Cardiac septum (tissue), 1 donor: ENCODE measurements at places on chromosomes 13 and 19.
A peak's percentile ranks its signal among the peaks of the same experiment; 100 is the strongest.

DNA sequence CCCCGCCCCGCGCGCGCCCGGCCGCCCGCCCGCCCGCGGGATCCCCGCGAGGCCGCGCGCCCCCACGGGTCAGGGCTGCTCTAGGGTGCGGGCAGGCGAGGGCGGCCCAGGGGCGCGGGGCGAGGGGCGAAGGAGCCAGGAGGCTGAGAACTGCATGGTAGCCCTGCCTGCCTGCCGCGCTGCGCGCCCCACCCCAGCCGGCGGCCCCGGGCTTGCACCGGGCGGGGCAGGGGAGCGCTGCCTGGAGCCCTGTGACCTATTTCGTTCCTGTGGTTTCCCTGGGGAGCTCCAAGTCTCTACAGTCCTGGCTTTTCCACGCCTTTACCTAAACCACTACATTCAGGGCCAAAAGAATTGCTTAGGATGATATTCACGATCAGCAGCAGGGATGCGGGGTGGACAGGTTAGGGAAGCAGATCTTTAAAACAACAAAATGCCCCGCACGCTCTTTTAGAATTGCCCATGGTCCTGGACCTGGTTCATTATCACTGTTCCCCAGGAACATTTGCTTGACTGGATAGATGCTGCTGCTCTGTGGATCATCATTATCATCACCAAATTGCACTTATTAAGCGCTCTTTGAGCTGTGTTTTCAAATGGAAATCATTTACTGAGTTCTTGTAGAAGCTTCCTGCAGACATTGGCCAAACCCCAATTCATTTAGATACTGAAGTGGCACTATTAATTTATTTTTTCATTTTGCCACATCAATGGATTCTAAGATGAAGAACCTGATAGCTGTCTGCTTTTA lies 421 bp upstream of the GPR12 start:
- no peak for DNase-seq

GRCh38 chr13:34139660-34140227 lies 321.8 kb downstream of the RFC3 start:
- no peak for DNase-seq

DNA sequence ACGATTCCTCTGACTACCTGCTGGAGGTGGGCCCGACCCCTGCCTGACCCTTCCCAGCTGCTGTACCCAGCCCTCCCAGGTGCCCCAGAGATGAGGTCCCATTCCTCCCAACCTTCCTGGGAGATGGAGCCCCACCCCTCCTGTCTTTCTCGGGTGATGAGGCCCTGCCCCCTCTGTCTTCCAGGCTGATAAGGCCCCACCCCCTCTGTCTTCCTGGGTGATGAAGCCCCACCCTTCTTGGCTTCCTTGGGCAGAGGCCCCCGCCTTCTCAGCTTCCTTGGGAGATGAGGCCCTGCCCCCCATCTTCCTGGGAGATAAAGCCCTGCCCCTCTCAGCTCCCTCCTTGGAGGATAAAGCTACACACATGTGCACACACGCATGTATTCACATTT lies 47.9 kb downstream of the CERS4 start:
- DNase-seq = no peak

- no peak for DNase-seq
Measured at GRCh38 chr19:24098359-24098758, 11.4 kb downstream of the ZNF254 start.

GRCh38 chr19:12913851-12914690 lies 5.0 kb downstream of the SYCE2 start:
- no peak for DNase-seq

GRCh38 chr13:48401480-48401879 lies 11.4 kb downstream of the LPAR6 start:
- no peak for DNase-seq

- no peak for DNase-seq
Measured at GRCh38 chr19:8831832-8832131, 322 bp downstream of the ZNF558 start.

DNA sequence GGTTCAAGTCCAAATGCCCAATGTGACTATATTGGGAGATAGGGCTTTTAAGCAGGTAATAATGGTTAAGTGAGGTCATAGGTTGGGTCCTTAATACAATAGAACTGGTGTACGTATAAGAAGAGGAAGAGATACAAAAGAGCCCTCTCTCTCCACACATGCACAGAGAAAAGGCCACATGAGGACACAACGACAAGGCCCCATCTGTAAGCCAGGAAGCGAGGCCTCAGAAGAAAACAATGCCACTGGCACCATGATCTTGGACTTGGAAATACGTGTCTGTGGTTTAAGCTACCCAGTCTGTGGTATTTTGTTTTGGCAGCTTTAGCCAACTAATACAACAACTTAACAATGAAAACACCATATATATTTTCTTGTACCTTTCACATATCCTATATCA lies 23.4 kb upstream of the RFC3 start:
- DNase-seq = no peak

DNA sequence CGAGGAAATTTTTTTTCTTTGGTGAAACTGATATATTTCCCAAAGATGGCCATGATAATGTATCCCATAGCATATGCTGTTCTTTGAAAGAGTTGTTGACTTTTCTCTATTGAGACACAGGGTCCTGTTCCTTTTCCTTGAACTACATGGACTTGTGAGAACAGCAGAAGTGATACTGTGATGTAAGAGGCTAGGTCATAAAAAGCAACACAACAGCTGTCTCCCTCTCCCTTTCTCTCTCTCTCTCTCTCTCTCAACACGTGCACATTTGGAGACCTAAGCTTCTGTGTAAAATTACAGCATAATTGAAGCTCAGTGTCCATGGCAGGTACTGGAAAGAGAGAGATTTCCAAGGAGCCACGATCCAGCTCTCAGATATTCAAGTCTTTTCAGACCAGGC lies 1712.4 kb downstream of the EFNB2 start:
- no peak for DNase-seq

GRCh38 chr13:42878721-42879120 lies 97.3 kb downstream of the FAM216B start:
- DNase-seq = no peak

DNA sequence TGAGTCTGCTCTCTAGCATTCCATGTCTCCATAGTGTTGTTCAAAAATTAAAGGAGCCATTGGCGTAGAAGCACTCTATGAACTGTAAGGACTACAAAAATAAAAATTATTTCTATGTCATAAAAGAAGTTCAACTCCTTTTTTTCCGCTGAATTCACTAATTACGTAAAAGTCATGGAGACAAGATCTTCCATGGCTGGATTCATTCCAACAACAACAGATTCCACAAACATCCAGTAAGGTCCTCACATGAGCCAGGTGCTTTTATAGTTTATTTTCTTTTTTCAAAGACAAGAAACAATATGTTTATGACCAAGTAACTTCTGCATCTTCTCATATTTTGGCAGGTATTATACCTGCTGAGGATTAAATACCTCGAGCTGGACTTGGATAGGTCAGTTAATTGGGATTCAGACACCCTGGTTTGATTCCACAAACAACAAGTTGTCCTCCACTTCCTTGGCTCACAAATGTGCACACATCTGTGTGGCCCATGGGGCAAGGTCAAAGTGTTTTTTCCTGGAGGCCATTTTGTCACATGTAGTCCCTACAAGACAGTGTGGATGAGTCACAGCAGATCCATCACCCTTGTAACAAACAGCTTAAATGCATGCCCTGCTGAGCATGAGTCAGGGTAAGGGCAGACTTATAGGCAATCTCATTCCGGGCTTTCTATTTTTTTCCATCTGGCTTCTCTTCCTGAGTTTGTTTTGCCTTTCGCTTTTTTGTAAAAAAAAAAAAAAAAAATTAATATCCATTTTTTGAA lies 475.6 kb downstream of the COG6 start:
- DNase-seq = no peak

DNA sequence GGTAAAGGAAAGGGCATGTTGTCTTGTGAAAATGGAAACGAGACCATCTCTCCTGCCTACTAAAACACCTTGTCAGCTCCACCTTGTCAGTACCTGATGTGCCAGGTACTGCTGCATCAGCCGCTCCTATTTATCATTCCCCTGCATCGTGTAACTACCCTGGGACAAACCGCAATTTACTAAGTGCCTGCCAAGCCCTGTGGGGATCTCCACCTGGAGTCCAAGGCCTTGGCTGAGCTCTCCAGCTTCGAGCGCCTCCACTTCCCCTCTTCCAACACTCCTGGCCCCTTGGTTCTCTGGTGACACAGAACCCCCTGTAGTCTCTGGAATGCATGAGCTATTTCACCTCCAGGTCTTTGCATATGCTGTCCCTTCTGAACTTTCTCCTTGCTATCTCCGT lies 25.9 kb upstream of the CCNP start:
- DNase-seq = no peak

DNA sequence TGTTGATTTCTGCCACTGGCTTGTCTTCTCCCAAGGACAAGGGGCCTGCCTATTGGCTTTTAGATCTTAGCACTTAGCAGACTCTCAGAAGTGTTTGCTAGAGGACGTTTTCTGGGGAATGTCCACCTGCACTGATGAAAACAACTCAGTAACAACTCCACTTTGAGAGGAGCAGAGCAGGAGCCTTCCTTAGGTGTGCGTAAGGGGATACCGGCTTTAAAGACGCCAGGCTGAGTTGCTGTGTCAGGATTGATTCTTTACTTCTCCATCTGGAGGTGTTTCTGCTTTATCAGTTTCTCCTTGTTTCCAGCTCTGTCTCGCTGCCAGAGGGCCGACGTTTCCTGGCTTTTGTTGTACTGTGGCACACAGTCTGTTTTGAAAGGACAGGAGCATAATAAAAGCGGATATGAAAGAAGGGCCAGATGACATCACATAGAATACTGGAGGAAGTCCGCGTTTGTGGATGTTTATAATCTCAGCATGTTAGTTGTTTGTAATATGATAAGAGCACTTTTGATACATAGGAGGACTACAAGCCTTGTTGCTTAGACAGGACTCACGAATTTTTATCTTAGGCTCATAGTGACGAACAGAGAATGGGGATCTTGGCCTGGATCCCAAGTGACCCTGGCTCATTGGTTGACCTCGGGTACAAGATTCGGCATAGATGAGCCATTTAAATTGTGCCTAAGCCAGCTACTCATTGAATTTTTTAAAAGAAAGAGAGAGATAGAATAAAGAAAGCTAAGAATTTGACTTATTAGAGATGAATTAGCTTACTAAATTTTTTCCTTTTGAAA lies 34.6 kb downstream of the COL4A2 start:
- no peak for DNase-seq

GRCh38 chr19:1149259-1150045 lies 24.6 kb downstream of the SBNO2 start:
- DNase-seq = no peak

- DNase-seq = no peak
Measured at GRCh38 chr13:27440408-27440807, 10.0 kb downstream of the MTIF3 start.

DNA sequence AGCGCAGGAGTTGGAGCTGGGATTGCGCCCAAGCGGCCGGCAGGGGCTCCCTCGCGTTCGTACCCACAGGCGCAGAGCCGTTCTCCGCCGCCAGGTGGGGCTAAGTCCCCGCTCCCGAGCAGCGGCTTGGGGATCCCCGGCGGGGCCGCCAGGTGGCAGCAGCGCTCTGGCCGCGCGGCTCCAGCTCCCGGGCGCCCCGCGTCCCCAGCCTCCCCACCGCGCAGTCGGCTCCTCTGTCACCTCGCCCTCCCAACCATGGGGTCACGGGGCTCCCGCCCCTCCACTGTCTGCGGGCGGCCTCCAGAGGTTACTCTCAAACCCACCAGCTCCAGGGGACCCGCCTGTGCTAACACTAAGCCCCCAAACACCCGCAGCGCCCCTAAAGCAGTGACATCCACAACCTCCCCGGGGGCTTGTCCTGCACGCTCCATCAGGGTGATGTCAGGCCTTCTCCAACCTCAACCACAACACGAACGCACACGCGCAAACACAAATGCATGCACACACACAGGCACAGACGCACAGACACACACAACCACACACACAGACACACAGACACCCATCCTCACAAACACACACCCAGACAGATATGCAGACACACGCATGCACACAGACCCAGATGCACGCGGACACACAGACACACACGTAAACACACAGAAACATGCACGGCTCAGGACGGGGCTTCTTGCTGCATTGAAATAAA lies 18.4 kb upstream of the KCTD15 start:
- DNase-seq = peak; percentile 94
